Activated CD4-positive, alpha-beta T cell treated with anti-CD3 and anti-CD28 coated beads for 1 hour (primary cell): ENCODE measurements at places on chromosomes 1 and 21.

GRCh38 chr1:7294636-7295035 is 476.5 kb upstream of the VAMP3 start:
- no peak for DNase-seq

DNA sequence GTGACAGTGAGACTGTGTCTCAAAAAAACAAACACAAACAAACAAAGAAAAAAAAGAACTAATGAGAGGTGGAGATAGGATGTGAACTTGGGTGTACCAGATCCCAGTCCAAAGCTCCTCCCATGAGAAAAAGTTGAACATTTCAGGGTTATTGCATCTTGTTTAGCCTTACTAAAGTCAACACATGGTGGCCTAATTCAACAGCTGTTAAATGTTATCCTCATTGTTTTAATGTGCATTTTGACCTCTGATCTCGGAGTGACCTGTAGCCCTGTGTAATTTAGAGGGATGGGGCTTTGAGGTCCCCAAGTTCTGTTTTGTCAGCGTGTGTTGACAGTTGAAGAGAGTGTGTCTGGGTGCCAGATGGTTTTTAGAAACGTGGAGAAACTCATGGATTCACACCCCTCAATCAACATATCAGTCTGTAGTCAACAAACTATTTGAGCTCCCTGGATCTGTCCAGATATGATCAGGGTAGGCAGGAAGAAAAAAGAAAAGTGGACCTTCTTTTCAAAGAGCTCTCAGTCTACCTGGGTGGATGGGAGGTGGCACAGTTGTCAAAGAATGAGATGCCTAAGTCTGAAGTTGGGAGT is 34.7 kb downstream of the PTPRU start:
- DNase-seq: no peak

GRCh38 chr1:22179197-22179803 is 36.4 kb upstream of the WNT4 start:
- no peak for DNase-seq

DNA sequence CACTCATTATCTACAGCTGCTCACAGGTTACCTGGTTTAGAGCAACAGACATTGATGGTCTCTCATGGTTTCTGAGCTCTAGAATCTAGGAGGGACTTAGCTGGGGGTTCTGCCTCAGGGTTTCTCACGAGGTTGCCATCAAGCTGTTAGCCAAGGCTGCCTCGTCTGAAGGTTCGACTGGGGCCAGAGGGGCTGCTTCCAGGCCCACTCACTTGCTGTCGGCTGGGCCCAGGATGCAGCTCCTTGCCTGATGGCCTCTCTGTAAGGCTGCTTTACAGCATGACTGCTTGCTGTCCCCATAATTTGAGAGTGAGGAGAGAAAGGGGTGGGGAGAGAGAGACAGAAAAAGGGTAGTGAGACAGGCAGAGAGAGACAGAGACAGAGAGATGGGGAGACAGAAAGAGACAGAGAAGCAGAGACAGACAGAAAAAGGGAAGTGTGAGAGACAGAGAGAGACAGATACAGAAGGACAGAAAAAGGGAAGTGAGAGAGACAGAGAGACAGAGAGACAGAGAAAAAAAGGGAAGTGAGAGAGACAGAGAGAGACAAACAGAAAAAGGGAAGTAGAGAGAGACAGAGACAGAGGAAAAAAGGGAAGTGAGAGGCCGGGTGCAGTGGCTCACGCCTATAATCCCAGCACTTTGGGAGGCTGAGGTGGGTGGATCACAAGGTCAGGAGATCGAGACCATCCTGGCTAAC is 106.8 kb upstream of the C1orf174 start:
- DNase-seq: no peak

- no peak for DNase-seq
Observed at GRCh38 chr21:42676808-42677207, 23.4 kb downstream of the PDE9A start.

GRCh38 chr1:175463853-175464252 is 271.3 kb upstream of the KIAA0040 start:
- DNase-seq: no peak

DNA sequence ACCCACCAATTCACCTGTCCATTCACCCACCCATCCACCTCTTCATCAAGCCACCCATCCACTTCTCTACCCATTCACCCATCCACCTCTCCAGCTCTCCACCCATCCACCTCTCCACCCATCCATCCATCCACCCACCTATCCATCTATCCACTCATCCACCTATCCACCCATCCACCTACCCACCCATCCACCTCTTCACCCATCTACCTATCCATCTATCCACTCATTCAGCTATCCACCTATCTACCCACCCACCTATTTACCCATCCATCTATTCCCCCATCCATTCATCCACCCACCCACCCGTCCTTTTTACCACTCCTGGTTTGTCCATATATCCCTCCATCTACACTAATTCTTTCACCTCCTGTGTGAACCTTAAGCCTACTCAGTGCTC is 105.7 kb downstream of the ACTL8 start:
- no peak for DNase-seq

GRCh38 chr1:91487469-91487868 is 13.2 kb upstream of the CDC7 start:
- no peak for DNase-seq

DNA sequence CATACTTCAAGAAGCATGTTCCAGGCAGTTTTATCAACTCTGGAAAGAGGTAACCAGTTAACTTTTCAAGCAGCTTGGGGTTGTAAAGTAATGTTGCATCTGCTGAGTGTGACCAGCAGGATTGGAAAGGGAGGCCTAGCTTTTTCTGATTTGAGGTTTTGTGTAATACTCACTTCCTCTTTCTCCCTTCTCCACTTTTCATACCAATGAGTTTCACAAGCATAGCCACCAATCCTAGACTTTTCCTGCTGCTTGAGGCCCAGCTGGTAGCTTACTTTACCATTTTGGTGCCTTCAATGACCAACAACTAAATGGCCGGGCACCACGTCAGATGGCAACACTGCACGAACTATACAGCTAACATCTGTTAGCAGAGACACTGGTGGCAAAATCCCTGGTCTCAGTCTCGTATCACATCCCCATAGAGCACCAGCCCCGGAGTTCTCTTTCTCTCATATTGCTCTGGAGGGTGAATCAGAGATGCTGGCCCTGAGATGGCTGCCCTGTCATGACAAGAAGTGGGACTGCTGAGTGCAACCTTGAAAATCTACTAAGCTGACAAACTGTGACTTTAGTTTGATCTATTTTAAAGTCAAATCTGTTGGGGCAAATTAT is 14.8 kb upstream of the GPR88 start:
- no peak for DNase-seq

- no peak for DNase-seq
Observed at GRCh38 chr1:200079232-200079940, 51.9 kb downstream of the NR5A2 start.

GRCh38 chr1:192943108-192943507 is 116.1 kb downstream of the UCHL5 start:
- DNase-seq: no peak

DNA sequence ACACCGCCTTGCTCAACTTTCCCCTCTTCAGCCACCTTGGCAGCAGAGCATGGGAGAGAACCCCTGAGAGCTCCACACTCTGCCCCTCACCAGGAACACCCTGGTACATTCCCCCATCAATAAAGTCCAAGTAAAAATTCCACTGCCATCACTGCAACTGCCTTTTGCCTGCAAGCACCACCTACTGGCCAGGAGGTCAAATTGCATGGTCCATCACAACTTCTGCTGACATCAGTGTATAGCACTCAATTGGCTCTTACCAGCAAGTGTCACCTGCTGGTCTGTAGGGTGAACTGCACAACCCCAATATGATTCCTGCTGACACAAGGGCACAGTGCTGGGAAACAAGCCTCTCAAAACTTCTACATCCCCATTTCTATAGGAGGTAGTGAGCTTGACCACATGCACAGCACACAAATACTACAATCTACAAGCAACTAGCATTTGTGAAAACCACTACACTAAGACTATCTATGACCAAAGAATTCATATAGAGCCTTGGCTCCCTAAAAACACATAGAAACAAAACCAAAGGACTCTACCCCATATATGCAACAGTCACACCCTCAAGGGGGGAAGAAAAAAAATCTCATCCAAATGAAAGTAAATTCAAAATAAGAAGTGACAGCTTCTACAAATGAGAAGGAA is 69.2 kb downstream of the FASLG start:
- no peak for DNase-seq

DNA sequence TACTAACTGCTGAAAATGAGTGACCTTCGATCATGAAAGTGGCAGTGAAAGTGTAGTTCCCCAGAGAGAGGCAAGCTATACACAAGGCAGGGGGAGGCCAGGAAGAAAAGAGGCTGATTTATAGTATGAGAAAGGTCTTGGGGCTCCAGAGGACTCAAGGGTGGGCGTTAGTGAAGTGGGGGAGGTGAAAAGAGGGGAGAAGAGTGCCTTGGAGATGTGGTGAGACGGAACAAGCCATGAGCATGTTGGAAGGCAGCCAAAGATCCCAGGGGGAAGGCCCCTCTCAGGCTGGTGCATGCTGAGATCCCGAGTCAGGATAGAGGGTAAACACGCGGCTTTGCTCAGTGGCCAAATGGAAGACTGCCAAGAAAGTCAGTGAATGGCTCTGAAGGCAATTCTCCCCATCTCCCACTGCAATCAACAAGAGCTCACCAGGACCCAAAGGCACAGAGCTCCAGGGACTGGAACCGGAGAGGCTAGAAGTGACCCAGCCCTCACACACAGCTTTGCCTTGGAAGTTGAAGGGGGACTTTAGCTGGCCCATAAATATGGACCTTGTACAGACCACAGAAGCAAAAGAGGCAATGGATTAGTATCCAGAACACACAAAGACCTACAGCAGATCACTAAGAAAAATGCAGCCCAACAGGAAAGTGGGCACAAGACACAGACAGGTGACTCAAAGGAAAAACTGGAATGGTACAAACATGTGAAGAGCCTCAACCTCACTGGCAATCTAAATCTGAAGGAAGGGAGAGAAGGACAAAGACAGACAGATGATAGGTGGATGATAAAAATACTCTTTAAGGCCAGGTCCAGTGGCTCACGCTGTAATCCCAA is 49.6 kb downstream of the HSF2BP start:
- DNase-seq: no peak

GRCh38 chr1:30597711-30598110 is 125.7 kb downstream of the MATN1 start:
- DNase-seq: no peak

DNA sequence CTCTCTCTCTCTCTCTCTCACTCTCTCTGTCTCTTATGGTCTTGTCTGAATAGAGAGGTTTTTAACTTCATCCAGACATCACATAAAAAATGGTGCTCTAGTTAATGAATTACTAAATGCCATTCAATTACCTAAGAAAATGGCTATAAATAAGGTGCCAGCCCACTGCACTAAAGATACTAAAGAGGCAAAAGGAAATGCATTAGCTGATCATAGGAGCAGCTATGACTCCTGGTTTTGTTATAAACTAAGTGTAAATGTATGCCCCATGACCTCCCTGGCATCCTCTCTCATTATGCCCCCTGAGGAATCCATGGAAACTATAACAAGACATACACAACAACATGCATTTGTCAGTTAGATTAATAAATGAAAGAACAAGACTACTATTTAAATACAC is 57.5 kb upstream of the PDC start:
- DNase-seq: no peak

DNA sequence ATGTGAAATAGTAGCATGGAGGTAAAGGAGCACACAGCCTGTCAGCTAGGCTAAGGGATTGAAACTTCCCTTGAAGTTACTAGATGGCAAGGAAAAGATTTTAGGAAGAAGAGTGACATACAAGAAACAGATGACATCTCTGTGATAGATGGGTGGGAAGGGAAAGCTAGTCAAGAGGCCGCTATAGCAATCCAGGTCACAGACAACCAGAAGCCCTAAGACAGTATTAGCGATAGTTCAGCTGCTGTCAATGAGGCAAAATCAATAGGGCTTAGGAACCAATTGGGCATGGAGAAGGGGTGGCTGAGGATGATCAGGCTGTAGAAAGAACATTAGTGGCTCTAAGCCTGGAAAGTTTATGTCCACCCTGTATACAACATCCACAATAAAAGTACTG is 111.1 kb downstream of the GLUL start:
- no peak for DNase-seq

- no peak for DNase-seq
Observed at GRCh38 chr1:3718764-3719163, 33.5 kb upstream of the CCDC27 start.

DNA sequence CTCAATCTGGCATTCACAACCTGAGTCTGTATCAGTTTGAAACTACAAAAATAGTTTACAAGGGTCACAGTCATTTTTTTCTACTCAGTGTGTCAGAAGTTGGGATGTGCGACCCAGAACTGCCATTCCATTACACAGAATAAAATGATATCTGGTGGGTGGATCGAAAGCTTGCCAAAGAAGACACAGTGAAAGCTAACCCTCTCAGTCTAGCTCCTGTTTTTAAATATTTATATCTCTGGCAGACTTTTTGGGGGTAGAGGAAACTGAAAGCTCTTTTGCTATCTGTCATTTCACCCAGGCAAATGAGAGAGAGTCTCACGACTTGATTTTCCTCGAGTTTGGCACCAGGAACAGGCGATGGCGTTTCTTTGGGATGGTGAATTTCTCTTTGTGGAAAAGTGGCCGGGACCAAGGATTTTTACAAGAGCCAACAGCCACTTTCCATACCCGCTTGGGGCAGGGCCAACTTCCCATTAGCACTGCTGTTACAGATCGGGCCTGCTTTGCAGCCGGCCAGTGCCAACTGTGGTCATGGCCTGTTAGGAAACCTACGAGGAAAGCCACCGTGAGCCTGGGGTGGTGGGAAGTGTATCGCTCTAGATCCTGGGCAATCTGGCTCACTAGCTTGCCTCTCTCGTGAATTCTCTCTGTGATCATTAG is 185.5 kb upstream of the NFIA start:
- DNase-seq: no peak

DNA sequence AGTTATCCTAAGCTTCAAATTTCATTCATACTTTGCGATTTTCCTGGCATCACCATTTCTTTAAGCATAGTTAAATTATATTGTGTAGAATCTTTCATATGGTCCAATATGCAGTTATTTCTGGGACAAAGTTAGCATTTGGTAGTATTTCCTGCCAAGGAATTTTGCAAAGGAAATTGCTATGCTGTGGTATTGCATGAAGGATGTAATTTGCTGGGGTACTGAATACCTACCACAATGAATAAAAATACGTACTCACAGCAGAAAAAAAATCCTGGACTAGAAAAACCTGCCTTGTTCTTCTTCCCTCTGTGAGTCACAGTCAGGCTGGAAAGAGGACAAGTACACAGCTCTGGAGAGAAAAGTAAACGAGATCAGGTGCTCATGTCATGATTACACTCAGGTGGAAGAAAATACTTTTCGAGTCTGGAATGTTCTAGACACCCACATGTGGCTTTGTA is 241.2 kb downstream of the PTBP2 start:
- DNase-seq: no peak

GRCh38 chr1:220990427-220991339 is 111.4 kb downstream of the HLX start:
- DNase-seq: no peak
